ENCODE measurements at places on chromosomes 2 and 18.

GRCh38 chr2:164842624-164842966, 972 bp upstream of the COBLL1 start:
- DNase-seq = no peak

GRCh38 chr2:133265432-133265949, 302.8 kb downstream of the NCKAP5 start:
- no peak for DNase-seq

- no peak for DNase-seq
Observed at GRCh38 chr2:29698216-29698615, 223.2 kb downstream of the ALK start.

DNA sequence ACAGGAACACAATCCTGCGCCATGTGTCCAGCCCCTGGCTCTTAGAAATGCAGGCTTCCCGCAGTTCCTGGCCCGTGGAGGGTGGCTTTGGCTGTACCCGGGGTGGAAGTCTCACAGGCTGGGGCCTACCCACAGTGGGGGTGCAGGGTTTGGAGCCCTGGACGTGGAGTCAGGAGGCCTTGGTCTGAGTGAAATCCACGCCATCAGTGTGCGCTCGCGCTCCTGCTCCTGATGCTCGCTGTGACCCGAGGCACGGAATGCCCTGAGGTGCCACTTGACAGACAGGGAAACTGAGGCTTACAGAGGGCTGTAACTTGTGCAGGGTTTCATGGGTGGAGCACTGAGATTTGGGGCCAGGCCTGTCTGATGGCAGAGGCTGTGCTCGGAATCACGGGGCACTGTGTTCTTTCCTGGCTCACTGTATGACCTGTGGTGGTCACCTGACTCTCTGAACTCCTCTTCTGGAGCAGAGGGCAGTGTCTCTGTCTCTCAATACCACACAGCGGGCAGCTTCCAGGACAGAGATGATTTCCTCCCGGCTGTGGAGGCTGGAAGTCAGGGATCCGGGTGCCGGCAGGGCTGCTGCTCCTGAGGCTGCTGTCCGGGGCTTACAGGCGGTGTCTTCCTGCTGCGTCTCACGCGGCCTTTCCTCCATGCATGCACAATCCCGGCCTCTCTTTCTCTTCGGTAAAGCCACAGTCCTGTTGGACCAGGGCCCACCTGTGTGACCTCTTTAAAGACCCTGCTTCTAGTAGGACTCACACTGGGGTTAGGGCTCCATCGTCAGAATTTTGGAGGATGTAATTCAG, 25.9 kb upstream of the ALLC start:
- DNase-seq = no peak

- peak; percentile 49 for DNase-seq
Observed at GRCh38 chr2:106572541-106573450, 85.6 kb downstream of the CD8B2 start.

GRCh38 chr2:217353591-217353990, 493.7 kb upstream of the TNP1 start:
- DNase-seq = peak; percentile 57

- peak; percentile 82 for DNase-seq
Observed at GRCh38 chr2:10668402-10669012, 21.3 kb downstream of the NOL10 start.

DNA sequence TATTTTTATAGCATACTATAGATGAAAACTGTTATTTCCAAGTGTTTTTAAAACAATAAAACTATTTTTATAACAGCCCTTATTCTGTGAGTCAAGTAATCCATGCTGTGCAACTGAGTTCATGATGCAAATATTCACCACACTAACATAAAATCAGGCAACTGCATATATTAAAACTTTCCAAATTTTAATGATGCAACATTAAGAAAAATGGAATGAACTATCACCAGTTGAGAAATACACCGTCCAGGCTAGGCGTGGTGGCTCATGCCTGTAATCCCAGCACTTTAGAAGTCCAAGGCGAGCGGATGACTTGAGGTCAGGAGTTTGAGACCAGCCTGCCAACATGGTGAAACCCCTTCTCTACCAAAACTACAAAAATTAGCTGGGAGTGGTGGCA, 114.5 kb downstream of the CDH2 start:
- DNase-seq = no peak

- no peak for DNase-seq
Observed at GRCh38 chr2:151805343-151805742, 22.9 kb downstream of the ARL5A start.

DNA sequence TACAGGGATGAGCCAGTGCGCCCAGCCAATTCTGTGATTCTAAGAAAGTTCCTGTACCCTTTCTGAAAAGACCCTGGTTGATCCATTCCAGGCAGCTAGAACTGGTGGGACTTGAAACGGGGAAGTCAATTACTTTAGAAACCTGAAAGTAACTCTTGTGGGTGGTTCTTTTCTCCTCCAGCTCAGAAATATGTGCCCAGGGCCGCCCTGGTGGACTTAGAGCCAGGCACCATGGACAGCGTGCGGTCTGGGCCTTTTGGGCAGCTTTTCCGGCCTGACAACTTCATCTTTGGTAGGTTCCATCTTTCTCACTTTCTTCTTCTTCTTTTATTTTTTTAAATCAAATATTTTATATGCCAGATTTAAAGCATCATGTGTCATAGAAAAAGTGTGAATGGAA, 2.7 kb downstream of the TUBB6 start:
- no peak for DNase-seq

GRCh38 chr2:127705391-127706065, 4.2 kb downstream of the SFT2D3 start:
- DNase-seq = no peak

GRCh38 chr2:55148269-55148668, 83.8 kb downstream of the CLHC1 start:
- peak; percentile 35 for DNase-seq

DNA sequence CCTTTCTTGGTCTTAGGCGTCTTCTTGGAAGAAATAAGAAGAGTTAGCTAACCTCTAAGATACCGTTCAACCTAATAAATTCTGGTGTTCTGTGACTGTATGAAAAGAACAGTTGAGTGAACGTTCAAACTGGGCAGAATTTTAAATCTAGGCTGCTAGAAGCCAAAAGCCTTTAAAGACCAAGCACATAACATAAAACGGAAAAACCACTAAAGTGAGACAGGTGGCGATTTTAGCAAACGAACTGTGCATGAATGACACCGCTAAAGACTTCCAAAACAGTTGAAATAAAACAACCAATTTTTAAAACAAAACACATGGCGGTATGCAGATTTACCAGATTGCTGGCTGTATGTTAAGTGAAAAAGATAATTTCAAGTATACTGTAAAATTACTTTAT, 73.1 kb downstream of the GALNT13 start:
- no peak for DNase-seq

DNA sequence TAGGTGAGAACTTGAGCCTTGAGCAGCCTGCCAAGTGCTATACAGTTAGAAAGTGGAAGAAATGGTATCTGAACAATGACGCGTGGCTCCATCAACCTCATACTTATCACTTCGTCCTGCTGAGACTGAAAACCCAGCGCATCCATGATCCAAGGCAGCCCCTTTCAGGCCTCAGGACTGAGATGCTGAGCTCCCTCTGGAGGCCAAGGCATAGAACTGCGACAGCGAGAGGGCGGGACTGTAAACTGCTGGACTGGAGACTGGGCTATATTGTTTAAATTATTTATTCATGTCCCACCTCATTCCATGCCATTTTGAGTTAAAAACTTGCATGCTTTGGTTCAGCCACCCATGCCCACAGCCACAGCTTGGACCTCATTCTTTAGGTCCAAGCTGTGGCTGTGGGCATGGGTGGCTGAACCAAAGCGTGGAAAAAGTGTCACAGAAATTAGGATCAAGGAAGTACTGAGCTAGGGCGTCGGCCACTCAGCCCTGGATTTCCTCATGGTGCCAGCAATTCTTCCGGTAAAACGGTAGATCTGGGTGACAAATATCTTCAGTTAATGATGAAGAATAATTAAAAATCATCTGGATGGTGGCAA, 195.5 kb downstream of the L3MBTL4 start:
- DNase-seq = peak; percentile 39

GRCh38 chr18:24094561-24094960, 44.3 kb upstream of the CABYR start:
- DNase-seq = no peak

DNA sequence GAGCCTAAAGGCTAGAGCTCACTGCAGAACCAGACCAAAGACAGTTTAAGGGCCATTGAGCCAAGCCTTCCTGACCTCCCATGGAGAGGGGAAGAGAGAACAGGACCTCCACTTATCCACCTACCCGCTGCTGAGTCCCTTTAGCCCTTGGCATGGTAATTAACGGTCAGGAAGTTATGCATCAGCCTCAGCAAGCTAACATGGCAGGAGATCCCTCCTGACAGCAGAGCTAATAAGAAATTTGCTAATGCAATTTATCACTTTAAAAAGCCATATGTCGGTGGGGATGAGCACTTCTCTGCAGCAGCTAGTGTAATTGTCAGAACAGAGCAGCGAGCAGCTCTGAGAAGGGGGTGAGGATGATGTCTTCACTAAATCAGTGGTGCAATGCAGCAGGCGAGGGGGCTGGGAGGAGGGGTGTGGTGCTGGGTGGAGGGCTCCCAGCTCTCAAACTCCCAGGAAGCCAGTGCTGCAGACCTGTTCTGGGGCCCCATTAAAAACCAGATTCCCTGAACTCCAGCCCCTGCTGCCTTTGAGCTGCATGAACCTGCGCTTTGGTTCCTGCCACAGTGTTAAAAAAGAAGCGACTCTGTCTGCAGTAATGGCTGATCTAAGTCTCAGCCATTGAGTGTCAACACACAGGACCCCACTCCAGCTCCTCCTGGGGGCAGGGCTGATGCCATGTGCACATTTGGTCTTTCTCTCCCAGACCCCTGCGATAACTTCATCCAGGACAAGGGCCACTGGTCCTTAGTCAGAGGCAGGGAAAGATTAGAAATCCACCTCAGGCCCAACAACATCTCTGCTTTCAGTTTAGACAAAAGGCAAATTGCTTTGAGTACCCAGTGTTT, 84.2 kb upstream of the STPG4 start:
- no peak for DNase-seq

- DNase-seq = no peak
Observed at GRCh38 chr2:46377101-46377581, 79.9 kb downstream of the EPAS1 start.

DNA sequence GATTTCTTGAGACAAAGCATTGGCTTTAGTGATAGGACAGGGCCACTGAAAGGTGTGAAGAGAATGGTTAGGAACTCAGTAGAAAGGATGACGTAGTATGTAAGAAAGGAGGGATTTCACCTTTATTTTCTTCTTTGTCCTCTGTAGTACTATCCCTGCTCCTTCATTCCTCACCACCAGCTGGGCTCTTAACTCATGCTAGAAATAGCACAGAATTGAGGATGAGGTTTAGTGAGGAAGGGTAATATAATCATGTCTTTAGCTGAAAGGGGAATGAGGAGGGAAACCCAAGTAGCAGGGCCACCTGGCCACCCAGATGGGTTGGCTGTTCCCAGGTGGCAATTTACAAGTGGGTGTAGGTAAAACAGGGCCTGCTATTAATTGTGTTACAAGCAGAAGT, 15.2 kb downstream of the ACVR2A start:
- DNase-seq = no peak

DNA sequence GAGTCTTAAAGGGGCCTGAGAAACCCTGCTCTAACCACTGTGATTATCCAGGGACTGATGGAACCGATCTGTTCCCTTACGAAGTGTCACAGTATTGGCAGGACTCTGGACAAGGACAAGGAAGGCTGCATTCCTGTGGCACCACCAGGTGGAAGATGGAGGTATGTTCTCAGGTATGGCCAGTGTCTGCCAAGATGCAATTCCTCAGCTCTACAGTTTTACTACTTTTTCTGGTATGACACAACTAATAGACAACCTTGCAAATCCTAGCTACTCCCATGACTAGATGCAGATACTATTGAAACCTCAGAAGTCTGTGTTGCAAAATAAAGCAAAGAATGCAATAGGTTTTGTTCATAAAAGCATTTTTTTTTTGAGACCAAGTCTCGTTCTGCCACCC, 14.6 kb downstream of the RAB31 start:
- DNase-seq = no peak

GRCh38 chr2:97967216-97967592, 28.5 kb downstream of the TMEM131 start:
- DNase-seq = no peak

GRCh38 chr2:166314022-166314759, 61.6 kb downstream of the SCN9A start:
- no peak for DNase-seq

DNA sequence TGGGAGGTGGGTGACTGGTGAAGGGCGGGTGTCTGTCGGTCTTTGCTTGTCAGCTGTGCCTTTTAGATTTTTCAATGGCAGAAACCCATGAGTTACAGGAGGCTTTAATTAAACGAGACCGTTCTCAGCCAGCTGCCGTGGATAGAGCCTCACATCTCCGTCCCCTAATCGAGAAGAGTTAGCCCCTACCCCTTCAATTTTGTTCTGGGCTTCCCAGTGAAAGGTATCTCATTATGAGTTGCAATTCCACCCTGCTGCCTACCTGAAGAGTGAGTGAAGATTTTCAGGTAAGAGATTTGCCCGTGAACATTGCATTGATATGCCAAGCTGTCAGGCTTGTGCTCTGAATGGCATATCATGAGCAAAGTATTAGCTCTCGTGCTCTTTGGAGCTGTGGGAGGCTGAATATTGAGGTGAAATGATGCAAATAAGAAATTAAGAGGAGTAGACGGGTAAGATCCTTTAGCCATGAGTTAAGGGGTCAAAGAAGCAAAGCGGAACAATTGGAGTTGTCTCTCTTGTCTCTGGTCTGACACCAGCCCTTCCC, 118.7 kb upstream of the MSTN start:
- DNase-seq = no peak

DNA sequence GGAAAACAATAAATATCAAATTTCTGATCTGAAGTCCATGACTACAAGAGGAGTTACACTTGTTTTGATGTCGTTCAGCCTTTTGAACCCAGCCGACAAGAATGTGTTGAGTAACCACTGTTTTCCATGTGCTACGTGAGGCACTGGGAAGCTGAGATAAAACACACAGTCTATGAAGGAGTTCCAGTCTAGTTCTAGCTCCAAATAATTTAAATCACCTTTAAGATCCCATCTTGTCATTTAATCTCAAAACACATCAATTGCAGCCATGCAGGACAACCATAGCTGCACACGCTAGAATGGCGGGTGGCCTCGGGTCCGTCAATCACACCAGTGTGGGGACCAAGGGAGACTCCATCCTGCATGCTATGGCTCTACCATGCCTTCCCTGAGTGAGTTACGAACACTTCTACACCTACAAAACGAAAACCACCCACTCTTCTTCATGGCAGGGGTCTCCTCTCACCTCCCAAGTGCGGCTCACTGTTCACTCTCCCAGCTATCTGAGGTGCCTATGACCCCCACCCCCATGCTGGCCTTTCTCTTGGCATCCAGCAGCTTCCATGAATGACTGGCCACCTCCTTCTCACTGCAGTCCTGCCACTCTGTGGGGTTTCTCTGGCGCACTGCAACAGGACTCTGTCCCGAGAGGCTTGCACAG, 3.8 kb downstream of the FHL2 start:
- no peak for DNase-seq

DNA sequence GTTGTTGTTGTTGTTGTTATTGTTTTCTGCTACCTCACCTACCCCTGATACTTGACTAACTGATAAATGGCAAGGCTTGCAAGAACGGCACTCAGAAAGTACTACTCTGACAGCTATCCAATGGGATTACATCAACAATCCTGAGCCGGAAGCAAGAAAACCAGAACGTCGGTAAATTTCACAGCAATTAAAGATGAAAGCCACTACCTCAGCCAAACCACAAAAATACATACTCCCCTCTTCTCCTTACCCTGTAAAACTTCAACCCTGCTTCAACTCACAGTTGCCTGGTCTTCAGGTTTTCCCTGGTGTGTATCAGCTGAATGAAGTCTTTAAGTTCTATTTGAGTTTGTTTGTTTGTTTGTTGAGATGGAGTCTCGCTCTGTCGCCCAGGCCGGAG, 293.7 kb upstream of the RND3 start:
- DNase-seq = no peak
